ENCODE measurements at places on chromosomes 2 and 18. TPM values are rescaled to one million over a fixed set of nuclear protein-coding genes. Genes with fewer than 3 reads are reported as not detected.

GRP gene
- total RNA-seq, result 9.4 TPM

SULT1C2 gene
- total RNA-seq, result 0.62 TPM

MROH2A gene
- total RNA-seq, result not detected

RNASEH1 gene
- 26.2 TPM for total RNA-seq

Data from occipital lobe (tissue), 3 donors.